ENCODE measurements at places on chromosomes 1 and 21.

DNA sequence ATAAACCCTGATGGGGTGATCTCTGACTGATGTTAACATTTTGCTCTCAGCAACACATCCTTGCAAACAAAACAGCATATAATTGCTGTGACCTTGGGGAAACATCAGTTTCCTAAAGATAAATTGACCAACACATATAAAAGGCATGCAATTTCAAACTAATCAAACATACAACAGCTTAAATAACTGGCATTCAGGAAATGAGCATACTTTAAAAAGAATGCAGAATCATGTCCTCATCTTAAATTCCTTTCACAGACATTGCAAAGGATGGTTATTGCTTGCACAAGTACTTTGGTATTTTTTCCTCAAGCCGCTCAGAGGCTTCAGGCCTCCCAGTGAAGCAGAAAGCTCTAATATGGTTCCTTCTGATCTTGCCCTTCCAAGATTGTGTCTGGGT, 53.4 kb upstream of the RGS18 start:
- no peak for DNase-seq

DNA sequence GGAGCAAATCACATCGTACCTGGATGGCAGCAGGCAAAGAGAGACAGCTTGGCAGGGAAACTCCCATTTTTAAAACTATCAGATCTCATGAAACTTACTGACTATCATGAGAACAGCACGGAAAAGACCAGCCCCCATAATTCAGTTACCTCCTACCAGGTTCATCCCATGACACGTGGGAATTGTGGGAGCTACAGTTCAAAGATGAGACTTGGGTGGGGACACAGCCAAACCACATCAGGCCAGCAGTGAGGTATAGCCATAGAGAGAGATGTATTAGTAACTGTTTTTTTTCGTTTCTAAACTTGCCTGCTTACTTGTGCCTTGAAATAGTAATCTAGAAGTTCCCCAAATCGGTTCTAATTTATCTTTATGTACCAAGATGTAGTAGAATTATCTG, 48.9 kb downstream of the AK4 start:
- DNase-seq, result no peak

DNA sequence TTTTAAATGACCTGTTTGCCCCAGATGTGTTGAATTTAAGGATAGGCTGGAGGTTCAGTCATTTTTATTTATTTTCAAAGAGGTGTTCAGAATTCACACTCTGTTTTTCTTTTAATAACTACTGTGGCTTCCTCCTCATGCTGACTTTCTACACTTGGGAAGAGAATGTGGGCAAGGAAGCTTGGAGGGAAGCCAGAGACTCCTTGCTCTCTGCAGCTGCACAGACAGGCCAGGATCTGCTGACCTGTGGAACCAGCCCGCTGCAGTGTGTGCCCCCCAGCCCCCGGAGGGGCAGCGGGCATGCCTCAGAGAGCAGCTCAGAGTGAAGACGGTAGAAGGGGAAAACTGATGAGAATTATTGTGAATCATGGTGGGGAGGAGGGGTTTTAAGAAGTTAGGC, 16.9 kb downstream of the MGST3 start:
- DNase-seq, result no peak

- no peak for DNase-seq
Measured at GRCh38 chr1:210464519-210465039, 135.9 kb downstream of the HHAT start.

- no peak for DNase-seq
Measured at GRCh38 chr1:12549460-12550349, 68.3 kb downstream of the DHRS3 start.

DNA sequence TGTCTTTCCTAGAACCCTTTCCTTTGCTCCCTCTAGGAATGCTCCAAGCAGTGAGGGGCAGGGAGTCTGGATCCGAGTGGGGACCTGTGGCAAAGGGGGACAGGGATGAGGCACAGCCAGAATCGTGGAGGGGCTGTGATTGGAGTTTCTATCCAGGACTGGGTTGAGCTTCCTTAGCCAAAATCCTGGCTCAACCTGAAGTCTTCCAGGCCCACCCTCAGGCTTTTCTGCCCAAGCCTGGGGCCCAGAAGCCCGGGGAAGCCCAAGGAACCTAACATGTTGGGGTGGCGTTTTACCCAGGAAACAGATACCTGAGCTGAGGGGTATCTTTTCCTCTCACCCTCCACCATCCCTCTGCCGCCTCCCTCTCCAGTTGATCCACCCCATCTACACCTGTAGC, 5.4 kb downstream of the MYOG start:
- DNase-seq, result no peak
